IPS DF 6.9 (cell line): ENCODE measurements at places on chromosomes 16 and 17.
A peak's percentile ranks its signal among the peaks of the same experiment; 100 is the strongest.

- no peak for DNase-seq
Observed at GRCh38 chr16:88424587-88425235, 28.4 kb upstream of the ZFPM1 start.

GRCh38 chr16:31177136-31177535 lies 2.8 kb upstream of the FUS start:
- no peak for DNase-seq

GRCh38 chr16:66510298-66510697 lies 39.6 kb downstream of the TK2 start:
- no peak for DNase-seq

- no peak for DNase-seq
Observed at GRCh38 chr17:54426296-54426886, 474.3 kb upstream of the TOM1L1 start.

DNA sequence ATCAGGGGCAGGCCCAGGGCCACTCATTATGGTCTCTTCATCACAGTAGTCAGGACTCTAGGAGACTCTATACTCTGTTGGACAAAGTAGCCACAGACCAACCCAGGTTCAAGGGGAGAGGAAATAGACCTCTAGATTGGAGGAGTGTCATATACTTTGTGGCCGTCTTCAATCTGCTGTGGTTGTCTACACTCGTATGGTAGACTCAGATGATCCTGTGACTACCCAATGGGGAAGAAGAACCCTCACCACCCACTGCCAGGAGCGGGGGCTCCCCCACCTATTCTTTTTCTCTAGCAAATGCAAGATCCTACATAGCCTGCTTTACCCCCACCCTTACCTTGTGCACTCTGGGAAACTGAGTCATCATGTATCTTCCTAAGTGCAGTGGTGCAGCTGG lies 80.5 kb downstream of the KSR1 start:
- DNase-seq, result no peak

DNA sequence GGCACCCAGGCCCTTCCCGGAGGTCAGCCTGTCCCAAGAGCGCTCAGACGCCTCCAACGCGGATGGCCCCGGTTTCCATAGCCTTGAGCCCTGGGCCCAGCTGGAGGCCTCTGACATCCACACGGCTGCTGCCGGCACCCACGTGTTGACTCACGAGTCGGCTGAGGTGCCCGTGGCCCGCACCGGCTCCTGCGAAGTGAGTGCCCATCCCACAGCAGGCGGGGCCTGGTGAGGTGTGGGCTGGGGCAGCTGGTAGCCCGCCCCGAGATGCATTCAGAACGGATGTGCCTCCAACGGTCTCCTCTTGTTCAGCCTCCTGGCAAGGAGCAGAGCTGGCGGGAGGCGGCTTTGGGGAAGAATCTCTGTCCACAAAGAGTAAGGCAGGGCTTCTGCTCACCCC lies 2.7 kb downstream of the WDR90 start:
- DNase-seq, result no peak

DNA sequence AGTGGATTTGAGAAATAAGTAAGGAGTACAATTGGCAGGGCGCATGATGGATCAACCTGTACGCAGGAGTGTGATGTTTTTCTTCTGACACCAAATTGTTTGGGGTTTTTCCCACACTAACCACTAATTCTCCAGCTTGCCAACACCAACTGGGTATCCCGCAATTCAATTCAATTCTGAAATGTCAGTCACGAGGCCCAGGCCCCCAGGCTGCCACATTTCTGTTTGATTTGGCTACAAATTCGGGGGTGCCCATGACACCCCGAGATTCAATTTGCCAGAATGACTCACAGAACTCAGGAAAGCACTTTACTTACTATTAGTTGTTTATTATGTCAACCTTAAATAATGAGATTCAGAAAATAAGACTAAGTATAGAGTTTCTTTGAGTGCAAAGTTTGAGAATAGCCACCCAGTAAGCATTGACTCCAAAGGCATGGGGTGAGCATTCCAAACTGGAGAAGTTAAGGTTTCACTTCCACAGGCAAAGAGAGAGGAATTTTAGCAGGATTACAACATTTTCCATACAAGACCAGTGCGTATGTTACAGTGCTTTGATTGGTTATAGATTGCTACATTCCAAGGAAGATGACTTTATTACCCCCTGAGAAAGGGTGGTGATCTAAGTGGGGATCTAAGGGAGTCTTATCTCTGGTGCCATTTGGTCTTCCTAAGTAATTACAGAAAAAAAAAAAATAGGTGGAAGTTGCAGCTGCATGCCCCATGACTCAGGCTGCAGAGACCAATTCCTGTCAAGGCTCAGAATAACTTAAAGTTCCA lies 11.5 kb downstream of the SLC46A1 start:
- no peak for DNase-seq

- no peak for DNase-seq
Observed at GRCh38 chr17:50781167-50781566, 13.8 kb upstream of the ANKRD40CL start.

GRCh38 chr16:57620335-57621231 lies 7.8 kb upstream of the ADGRG1 start:
- DNase-seq, result no peak

DNA sequence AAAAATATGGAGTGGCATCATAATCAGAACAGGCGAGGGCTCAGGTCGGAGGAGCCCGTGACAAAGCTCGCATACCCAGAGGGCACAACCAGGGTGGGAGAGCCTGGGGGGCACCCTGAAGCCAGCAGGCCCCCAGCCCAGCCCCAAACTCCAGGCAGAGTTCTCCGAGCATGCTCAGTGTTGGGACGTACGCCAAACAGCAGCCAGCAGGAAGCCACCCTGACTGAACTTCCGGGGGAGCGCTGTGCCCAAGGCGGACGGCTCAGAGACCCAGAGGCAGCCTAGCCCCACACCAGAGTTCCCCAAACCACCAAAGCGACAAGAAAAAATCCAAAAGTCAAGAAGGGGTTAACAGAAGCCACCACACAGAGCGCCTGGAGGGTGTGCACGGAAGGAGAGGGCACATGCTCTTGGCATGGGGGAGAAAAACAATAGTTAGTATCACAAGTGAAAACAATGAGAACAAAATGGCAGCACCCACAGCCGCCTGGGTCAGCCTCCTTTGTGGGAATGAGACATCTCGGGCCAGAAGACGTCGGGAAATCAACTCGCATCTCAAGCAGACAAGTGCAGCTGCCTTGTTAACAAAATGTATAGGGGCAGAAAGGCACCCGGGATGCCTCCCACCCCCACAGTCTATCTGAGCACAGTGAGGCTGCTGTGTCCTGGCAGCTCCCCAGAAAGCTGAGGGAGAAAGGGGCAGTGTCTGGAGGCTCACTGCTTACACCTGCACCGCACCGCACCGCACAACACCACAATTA lies 11.9 kb downstream of the EXOC7 start:
- no peak for DNase-seq

DNA sequence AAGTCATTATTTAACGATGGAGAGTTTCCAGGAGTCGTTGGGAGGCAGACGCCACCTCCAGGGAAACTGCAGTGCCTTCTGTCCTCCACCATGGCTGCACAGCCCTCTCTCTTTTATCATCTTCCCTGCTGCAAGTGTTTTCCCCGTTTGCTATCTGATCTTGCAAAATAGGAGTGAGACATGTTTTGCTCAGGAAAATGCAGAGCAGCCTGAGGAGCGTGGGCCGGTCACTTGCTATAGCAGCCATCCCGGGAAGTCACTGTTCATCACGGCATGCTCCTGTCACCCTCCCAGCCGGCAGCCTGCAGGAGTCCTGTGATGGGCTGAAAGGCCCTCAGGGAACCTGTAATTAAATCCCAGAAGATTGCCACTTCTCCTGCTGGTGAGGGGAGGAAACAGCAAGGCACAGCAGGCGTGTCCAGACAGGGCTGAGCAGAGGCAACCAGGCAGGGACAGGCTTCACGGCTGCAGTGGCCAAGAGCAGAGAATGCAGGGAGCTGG lies 143.1 kb downstream of the GSG1L start:
- DNase-seq, result peak; percentile 27

GRCh38 chr17:78781893-78782304 lies at the start of gene CYTH1:
TSS of gene CYTH1 (minus strand) at chr17:78782273. CDS start at chr17:78782223, 50 bp downstream.
- no peak for DNase-seq

DNA sequence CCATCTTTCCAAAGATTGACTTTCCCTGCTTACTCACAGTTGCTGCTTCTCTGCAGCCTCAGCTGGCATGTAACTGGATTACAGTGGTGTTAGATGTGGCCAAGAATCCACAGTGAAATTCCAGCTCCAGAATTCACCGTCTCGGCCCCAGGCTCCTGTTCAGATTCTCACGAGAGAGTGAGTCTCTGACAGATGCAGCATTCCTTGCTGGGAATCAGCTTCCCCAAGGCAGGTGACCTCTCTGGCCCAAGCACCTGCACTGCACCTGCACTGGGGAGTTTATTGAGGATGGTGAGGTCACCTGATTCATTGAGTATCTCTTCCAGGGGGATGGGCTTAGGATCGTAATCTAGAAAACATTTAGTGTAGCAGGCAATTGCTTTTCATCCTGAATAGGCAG lies 600.5 kb upstream of the RBFOX1 start:
- DNase-seq, result no peak

DNA sequence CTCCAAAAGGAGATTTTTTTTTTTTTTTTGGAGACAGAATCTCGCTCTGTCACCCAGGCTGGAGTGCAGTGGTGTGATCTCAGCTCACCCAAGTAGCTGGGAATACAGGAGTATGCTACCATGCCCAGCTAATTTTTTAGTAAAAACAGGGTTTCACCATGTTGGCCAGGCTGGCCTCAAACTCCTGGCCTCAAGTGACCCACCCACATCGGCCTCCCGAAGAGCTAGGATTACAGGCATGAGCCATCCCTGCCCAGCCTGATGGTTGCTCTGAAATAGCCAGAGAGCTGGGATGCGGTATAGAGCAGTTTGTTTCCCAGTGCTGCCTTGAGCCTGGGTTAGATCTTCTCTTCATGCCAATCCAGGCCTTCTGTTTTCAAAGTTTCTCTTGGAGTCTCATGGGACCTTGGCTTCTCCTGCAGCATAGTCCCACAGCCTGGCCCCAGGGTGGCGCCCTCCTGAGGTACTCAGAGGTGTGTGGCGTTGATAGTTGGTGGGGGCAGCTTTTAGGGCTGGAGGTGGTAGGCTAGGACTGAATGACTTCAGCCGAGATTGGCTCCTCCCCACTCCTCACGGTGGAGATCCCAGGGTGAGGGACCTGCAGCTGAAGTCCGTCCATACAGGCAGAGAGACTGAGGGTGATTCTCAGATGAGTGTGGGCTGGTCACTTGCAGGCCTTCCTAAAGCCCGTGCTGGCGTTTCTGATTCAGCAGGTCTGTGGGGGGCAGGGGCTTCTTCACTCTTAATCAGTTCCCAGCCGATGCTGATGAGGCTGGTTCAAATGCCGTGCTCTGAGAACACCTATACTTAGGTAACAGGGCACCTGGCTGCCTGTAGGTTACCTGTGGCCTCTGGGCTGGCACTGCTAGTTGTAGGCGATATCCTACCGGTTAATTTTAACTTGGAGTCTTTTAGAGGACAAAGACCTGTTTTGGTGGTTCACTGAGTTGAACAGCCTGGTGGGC lies 52.0 kb downstream of the TNFRSF13B start:
- peak; percentile 27 for DNase-seq

DNA sequence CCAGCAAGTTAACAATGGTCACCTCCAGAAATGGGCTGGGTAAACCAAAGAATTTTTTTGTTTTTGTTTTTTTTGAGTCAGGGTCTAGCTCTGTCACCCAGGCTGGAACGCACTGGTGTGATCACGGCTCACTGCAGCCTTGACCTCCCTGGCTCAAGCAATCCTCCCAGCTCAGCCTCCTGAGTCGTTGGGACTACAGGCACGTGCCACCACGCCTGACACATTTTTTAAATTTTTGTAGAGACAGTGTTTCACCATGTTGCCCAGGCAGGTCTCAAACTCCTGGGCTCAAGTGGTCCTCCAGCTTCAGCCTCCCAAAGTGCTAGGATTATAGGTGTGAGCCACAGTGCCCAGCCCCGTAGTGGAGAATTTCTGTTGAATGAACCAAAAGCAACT lies 1.7 kb downstream of the SPSB3 start:
- DNase-seq, result no peak

- DNase-seq, result peak; percentile 66
Observed at GRCh38 chr16:10181196-10182162, 749 bp downstream of the GRIN2A start.

GRCh38 chr16:27152801-27153200 lies 50.5 kb upstream of the KDM8 start:
- no peak for DNase-seq

DNA sequence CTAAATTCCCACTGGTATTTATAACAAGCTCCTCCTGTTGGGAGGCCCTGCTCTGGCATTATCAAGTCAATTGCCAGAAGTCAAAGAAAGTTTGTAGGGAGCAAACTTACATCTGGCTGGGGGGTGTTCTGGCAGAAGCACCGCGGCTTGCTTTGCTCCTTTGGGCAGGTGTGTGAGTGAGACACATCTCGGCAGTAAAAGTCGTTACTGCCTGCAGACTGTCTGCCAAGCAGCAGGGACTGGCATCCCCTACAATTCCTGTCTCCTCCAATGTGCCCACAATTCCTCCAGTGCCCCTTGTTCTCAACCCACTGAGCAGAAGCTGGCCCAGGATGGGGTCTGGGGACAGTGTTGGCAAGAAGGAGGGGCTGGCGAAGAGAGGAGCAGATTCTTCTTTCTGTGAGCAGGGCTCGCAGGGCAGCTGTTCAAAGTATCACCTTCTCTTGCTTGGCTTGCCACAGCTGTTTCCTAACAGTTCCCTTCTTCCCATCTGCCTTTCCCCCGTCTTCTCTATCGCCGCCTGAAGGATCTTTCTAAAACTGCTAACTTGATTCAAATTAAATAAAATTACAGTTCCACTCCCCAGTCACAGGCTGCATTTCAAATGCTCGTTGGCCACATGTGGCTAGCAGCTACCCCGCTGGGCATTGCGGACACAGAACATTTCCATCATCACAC lies 30.2 kb downstream of the SPACA3 start:
- no peak for DNase-seq

GRCh38 chr17:77496401-77496801 lies 355.6 kb downstream of the SEC14L1 start:
- DNase-seq, result no peak

DNA sequence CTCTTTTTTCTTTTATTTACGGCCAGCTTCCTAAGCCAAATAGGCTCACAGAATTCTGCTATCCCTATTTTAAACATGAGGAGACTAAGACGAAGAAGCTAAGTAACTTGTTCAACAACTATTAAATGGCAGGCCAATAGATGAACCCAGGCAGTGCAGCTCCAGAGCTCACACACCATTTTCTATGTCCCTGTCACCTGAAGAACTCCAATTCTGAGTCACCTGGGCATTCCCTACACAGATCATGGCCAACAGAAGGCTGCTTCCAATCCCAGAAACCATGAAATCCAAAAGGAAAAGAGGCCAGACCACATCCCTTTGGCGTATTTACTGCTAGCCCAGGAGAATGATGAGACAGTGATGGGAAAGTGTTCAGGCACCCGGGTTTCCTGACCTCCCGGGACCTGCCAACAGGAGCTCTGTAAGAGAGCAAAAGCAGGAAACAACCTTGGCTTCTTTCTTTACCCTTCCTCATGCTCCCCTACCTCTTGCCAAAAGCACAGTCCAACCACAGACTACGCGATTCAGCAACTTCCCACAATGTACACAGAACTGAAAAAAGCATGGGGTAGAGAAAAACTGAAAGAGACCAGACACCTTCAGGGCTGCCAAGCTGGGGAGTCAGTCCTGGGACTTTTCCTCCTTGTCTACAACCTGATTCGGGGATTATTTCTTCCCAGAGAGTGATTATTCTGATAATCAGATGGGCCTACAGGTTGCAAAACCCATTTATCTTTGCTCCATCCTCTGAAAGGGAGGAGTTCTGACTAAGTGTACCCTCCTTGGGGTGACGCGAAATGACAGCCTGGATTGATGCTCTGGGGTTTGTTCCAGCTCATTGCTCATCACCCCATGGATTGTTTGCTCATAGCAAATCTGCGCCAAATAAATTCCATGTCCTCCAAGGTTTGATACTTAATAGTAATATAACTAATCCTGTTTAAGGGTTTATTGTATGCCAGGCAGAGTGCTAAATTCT lies 47.8 kb upstream of the HAS3 start:
- DNase-seq, result no peak

- DNase-seq, result no peak
Observed at GRCh38 chr16:50740736-50741135, 1.1 kb upstream of the CYLD start.
